CD4-positive, alpha-beta T cell treated with Interleukin-21 for 1 hour (primary cell): ENCODE measurements at places on chromosomes 11 and 22.
A peak's percentile ranks its signal among the peaks of the same experiment; 100 is the strongest.

DNA sequence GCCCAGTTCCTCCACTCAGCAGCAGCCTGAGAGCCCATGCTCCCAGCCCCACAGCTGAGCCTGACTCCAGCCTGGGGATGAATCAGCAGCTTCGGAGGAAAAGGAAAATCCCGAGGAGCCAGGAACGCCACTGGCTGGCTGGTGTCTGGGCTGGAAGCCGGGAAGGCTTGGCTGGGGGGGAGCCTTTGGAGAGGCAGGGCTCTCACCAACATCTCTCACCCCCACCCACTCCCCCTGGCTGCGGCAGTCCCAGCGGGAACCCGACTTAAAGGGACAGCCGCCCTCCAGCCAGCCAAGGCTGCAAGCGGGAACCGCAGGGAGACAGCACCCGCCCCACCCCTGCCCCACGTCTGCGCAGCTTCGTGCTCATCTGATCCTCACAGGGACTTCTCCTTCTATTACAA, 28.4 kb downstream of the KIAA0930 start:
- DNase-seq = no peak

- DNase-seq = peak; percentile 71
Measured at GRCh38 chr22:39940757-39941305, 19.4 kb upstream of the TMA7B start.

GRCh38 chr11:111189466-111189865, 56.1 kb upstream of the POU2AF2 start:
- no peak for DNase-seq

GRCh38 chr11:23010790-23011335, 150.6 kb upstream of the CCDC179 start:
- DNase-seq = no peak

- no peak for DNase-seq
Measured at GRCh38 chr11:120054016-120054752, 83.7 kb downstream of the TRIM29 start.

- DNase-seq = no peak
Measured at GRCh38 chr22:46233231-46233630, 16.9 kb downstream of the CDPF1 start.

DNA sequence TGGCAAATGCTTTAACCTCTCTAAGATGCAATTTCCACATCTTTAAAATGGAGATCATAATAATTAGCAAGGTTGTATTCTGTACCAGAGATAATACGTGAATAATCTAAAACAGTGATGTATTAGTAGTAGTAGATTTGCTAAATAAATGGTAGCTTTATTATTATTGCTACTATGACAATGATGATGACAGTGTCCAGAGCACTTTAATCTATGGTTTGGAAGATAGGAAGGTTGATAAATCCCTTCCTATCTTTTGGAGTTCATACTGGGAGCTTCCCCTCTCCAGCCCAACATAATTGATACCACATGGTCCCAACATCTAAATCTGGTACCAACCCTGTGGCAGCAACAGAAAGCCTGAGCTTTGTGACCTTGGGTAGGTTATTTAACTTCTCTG, 267.8 kb downstream of the FAT3 start:
- DNase-seq = no peak

GRCh38 chr22:20999350-21000206, 2.3 kb downstream of the THAP7 start:
- DNase-seq = no peak

GRCh38 chr11:125388611-125389010, 107.5 kb downstream of the FEZ1 start:
- no peak for DNase-seq

DNA sequence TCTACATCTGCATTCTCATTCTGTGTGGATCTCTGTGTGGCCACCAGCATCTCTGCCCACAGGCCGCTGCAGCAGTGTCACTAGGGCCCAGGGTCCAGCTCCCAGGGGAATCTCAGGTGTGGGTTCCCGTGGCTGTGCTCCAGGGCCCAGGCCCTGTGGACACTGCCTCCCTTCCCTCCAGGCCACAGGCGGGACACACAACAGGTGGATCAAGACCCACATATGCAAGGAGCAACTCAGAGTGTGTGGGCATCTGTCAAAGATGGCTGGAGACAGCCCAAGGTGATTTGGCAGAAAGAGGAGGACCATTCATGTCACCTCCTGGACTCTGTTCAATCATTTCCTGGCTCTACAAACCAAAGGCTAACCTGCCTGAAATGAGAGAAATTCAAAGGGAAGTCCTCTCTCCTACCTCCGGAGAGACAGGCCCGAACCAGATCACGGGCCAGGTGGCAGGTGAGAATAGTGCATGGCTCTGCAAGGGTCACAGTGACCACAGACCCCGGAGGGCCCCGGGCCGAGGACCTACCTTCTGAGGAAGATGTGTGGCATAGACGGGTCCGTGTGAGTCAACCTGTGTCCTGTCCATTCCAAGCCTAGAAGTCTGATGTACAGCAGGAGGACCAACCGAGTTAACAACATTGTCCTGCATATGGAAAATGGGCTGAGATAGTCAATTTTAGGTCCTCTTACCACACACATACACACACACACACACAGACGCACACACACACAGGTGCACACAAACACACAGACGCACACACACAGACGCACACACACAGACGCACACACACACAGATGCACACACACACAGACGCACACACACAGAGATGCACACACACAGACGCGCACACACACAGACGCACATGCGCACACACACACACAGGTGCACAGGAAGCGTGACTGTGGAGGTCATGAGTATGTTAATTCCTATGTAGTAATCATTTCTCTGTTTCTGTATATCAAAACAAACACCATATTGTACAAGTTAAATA, 1068.5 kb downstream of the BRD1 start:
- no peak for DNase-seq

- no peak for DNase-seq
Measured at GRCh38 chr11:28040384-28040783, 67.6 kb downstream of the KIF18A start.

GRCh38 chr11:132683602-132684001, 848.7 kb downstream of the OPCML start:
- DNase-seq = no peak

DNA sequence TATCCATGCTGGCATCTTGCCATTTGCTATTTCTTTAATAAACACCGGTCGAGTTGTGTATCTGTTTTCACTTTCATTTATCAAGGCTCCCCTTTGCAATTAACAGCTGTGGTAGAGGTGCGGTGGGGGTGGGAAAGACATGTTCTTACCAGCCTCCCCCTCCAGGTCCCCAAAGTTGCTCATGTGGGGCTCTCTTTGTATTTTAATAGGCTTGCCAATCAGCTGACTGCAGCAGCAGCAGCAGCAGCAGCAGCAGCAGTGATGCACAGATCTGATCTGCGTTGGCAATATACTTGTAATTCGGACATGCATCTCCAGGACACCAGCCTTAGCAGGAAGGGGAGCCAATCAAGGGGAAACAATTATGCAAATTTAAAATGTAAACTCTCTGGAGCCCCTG, 40.3 kb upstream of the E2F8 start:
- DNase-seq = peak; percentile 61

GRCh38 chr22:33296941-33297340, 238.8 kb upstream of the SYN3 start:
- DNase-seq = no peak

DNA sequence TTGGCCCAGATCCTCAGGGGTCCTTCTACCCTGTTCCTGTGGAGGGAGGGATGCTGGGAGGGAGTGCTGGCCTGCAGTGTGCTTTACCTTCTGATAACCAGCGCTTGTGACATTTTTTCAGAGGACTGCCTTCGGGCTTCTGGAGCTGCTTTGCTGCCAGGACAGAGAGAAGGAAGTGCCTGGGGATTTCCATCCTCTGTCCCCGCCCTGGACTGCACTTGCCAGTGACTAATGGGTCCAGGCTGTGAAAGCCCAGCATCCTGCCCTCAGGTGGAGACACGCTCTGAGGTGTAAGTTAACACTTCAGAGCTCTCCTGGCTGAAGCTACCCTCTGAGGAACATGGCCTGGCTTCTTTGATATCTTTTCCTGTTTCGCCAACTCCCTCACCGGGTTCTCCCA, 158.7 kb upstream of the SYT13 start:
- DNase-seq = no peak

- no peak for DNase-seq
Measured at GRCh38 chr11:73990730-73991129, 8.1 kb upstream of the UCP2 start.

- no peak for DNase-seq
Measured at GRCh38 chr11:26985943-26986342, 8.0 kb upstream of the FIBIN start.

DNA sequence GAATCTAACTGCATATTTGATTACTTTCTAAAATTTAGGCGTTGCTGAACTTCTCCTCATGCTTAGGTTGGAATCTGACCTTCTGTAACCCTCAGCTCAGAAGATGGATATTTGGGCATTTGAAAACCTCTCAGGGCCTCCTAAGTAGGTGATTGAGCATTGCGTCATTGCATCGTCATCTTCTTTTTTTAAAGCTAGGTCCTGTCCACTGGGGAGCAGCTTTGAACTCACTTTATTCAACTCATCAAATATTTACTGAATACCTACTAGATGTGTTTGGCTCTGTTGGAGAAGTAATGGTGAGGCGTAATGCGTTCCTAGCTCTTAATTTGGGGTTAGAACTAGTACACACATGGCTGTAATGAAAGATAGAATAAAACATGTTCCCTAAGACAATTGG, 56.8 kb downstream of the ZBTB16 start:
- DNase-seq = no peak

GRCh38 chr22:27422442-27422841, 379.1 kb downstream of the MN1 start:
- DNase-seq = no peak

- DNase-seq = no peak
Measured at GRCh38 chr22:37529652-37530345, 10.6 kb upstream of the CARD10 start.
